HS-27A (cell line): ENCODE measurements at places on chromosomes 1 and 21.

DNA sequence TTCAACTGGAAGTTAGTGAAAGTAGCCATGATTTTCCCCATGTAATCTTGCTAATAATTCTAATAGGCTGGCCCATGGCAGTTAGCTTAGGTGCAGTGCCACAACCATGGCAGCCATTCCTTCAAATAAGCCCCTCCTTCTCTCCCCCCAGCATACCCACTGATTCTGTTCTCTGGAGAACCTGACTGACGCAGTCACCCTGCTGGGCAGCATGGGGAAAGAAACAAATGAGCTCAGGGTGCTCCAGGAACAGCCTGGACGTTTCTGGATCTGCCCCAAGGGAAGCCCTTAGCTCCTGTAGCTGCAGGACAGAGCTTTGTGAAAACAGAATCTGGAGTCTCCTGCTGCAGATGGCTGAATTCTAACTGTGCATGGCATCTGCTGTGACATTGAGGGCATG lies 22.5 kb downstream of the SNAP47 start:
- DNase-seq: no peak

DNA sequence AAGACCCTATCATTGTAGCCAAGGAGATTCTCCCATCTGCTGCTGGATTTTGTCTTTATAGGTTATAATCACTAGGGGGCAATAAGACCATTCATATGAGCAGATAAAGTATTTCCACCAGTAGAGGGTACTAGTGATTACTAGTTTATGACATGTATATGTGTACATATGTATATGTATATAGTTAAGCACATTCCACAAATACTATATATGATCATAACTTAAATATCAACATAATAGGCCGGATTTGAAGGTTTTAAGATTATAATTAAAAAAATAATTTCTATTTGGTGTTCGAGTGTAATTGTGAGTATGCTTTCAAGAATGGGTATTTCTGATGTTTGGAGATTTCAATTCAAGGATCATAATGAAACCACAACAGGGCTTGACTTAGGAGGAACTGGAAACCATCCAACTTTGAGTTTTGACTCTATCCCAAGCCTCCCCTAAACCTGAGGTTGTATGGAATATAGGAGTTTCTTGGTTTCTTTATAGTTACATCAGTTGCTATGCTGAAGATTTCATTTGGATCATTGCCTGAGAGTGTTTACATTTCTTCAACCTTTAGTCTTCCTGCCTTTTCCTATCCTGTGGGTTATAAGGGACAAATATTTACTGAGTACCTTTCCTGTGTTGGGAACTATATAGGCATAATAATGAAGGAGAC lies 16.9 kb downstream of the TCEANC2 start:
- DNase-seq: no peak

- no peak for DNase-seq
These were observed 294.2 kb downstream of the LMX1A start for GRCh38 chr1:165062346-165062745.

GRCh38 chr1:156727926-156728598 lies at the start of gene METTL25B:
METTL25B (plus strand) TSS chr1:156728469; CDS start chr1:156729105, 636 bp downstream.
- DNase-seq: no peak

DNA sequence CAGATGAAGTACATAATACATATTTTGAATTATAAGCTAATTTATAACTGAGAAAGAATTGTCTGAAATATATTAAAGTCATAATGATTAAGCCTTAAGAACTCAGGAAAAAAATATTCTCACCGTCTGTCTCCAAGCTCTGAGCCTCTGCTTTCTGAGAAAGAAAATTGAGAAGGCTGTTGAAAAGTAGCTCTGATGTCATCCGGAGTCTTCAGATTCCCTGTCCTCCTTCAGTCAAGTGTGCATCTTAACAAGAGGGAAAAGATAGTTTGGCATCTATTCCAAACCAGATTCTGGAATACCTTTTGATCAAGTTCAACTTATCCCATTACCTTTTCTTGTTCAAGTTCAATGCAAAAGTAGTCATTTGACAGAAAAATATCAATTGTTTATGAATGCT lies 50.6 kb downstream of the NRIP1 start:
- DNase-seq: no peak

GRCh38 chr21:38631206-38631605 lies 132.9 kb upstream of the ERG start:
- DNase-seq: no peak

GRCh38 chr1:111920221-111921024 lies 69.0 kb downstream of the KCND3 start:
- DNase-seq: no peak

GRCh38 chr21:38280454-38280853 lies 23.7 kb downstream of the KCNJ15 start:
- no peak for DNase-seq

DNA sequence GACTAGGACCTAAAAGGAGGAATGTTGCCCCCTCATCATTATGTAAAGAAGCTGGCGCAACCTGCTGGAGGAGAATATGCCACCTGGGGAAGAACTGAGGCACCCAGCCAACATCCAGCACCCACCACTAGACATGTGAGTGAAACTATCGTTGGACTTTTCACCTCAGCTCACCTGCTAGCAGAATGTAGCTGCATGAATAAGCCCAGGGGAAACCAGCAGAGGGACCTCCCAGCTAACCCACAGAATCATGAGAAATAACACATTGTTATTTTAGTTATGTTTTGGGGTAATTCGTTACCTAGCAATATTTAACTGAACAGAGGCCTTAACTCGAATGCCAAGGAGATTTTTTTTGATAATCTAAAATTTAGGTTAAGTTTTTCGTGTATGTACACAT lies 542.5 kb upstream of the DAB1 start:
- no peak for DNase-seq

GRCh38 chr1:44300852-44301251 lies 54.2 kb downstream of the ERI3 start:
- no peak for DNase-seq

GRCh38 chr1:24878775-24879742 lies 51.0 kb downstream of the RUNX3 start:
- DNase-seq: no peak
